ENCODE measurements at places on chromosomes 16 and 17.
A peak's percentile ranks its signal among the peaks of the same experiment; 100 is the strongest.

DNA sequence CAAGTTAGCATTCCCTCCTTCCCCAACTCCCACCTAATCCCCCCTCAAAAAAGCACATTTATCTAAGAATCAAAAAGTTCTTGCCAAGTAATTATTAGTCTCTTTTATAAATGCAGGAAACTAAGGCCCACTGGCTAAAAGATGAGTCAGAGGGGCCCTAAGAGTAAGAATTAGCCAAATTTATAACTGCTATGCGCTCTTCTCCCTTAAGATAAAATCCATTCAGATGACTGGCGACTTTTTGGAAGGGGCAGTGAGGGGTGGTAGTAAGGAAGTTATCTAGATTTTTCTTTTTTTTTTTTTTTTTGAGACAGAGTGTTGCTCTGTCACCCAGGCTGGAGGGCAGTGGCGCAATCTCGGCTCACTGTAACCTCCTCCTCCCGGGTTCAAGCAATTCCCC, 17.1 kb downstream of the ZNF652 start:
- no peak for DNase-seq

DNA sequence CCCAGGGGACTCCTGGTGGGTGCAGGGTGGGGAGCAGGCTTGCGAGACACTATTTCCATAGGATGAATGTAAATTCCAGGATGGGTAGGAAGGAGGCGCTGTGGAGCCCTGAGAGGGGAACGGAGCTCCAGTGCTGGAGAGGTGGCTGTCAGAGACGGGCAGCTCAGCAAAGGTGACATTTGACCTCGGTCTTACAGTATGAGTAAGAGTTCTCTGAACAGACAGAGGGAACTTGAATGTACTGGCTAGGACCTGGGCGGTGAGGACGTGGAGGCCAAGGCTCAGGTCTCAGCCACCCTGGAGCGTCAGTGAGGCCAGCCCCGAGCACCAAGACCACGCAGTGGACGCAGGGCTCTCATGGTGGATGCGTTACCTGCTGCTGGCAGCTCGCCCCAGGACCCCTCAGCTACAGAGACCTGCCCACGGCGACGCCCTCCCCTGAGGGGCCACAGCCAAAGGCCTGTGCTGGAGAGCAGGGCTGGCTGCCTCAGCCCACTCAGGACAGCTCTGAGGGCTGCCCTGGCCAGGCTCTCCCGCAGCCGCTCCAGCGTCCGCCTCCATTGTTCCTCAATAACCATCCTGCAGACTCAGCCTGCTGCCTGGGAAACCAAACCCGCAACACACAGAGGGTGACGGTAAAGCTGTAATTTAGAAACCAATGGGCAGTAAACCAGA, 65.9 kb upstream of the TNRC6C start:
- DNase-seq = no peak

DNA sequence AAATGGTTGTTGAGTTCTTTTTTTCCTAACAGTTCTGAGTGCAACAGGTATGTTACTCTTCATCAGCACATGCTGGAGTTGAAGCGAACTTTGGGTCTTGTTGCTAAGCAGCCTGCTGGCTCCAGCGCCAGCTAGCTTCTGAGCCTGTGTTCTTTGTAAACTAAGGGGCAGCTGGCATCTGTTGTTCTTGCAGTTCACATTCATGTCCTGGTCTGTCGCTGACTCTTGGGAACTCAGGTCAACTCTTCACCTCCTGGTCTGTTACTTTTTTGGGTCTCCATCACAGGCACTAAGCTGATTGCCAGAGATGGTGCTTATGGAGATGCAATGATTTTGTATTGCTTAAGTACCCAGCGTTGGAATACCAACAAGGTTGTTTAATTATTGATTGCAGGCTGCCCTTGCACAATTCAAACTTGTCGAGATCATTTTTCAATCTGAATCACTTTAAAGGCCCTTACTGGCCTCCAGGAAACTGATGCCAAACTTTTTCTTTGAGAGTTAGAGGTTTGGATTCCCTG, 40.9 kb downstream of the USP10 start:
- DNase-seq = no peak

- DNase-seq = no peak
Measured at GRCh38 chr16:55055262-55055661, 124.6 kb downstream of the IRX5 start.

DNA sequence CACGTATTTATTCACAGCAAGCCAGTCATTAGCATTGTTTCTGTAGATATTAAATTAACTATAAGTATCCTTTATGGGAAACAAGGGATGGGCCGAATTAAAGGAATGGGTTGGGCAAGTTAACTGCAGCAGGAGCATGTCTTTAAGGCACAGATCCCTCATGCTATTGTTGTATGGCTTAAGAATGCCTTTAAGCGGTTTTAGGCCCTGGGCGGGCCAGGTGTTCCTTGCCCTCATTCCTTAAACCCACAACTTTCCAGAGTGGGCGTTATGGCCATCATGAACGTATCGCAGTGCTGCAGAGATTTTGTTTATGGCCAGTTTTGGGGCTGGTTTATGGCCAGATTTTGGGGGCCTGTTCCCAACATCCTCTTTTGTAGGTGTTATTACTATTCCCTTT, 9.1 kb downstream of the PHKB start:
- DNase-seq = no peak

GRCh38 chr17:40071313-40072039, 8.7 kb downstream of the THRA start:
- no peak for DNase-seq

DNA sequence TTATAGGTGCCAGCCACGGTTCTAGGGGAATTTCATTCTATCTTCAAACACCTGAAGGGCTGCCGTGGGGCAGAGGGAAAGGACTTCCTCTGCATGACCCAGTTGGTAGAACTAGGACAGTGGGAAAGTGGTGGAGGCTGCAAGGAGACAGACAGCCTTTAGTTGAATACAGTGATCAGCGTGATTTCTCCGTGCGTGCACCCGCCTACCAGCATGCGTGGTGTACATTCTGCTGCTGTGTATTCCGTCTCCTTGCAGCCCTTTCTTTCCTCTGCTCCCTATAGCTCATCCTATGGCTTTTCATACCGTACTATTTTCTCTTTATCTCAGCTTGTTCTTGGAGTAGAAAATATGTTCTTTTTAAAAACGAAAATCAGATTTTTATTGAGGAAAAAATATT, 146.9 kb downstream of the MRM1 start:
- DNase-seq = no peak

- no peak for DNase-seq
Measured at GRCh38 chr16:87971933-87972332, 20.7 kb downstream of the BANP start.

- DNase-seq = no peak
Measured at GRCh38 chr17:40598301-40598618, 33.0 kb upstream of the CCR7 start.

GRCh38 chr17:29358416-29358815, 31.7 kb upstream of the TAOK1 start:
- no peak for DNase-seq

GRCh38 chr17:13635951-13636350, 34.2 kb upstream of the HS3ST3A1 start:
- DNase-seq = no peak

DNA sequence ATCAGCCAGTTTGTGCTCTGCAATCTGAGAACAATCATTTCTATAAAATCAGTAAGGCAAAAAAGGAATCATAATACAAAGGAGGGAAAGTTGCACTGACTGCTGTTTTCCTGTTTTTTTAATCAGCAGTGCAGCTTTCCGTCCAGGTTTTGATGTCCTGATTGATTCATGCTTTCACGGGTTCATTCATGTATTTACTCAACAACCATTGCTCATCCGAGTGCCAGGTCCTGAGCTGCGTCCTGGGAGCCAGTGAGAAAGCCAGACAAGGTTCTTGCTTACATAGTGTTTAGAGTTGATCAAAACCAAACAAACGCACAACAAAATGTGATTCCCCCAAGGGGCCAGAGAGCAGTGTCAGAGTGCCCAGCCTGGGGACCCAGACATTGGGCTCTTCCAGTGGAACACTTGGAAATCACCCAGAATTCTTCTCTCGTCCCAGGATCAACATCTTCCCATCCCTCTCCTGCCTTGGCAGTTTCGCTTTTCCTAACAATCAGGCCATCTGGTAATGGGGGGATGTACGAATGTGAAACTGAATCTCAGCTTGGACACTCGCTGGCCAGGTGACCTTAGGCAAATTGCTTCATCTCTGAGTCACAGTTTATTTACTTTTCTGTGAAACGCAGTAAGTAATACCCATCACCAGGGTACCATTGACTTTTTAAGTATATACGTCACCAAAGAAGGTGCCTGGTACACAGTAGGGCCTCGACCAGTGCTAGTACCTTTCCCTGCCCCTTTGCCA, 13.3 kb upstream of the C1QL1 start:
- DNase-seq = no peak

DNA sequence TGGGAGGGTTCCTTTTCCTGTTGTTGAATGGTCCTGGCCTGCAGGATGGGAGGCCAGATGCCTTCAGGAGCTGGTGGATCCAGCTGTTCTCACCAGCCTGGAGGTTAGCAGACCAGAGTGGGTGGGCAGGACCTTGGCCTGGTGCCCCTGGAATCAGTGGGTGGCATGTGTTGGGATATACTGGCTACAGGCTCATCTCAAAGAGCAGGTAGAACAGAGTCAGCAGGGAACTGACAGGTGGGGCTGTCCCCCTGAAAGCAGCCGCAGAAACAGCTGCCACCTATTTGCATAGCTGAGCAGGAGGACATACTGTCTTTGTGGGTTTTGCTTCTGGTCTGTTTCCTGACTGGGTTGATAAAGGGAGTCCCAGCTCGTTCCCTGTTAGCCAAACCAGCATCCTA, 144.1 kb downstream of the RAB11FIP4 start:
- DNase-seq = peak; percentile 22

- DNase-seq = no peak
Measured at GRCh38 chr17:28372203-28372944, 880 bp downstream of the SARM1 start.

DNA sequence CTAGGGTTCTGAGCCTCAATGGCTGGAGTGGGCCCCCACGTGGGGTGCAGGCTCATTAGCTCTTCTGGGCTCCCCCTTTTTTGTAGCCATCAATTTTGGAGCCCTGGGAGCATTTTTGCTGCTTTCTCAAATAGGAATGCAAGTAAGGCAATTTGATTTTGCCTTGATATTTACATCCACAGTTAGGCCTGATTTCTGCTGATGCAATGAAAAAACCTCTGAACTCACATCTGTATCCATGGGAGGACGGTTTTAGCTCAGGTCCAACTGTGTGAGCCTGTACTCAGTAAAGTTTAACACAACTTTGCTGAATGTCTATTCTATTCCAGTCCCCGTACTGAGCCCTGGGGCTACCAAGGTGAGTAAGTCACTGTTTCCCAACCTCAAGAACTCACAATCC, 425.0 kb downstream of the HAPSTR1 start:
- no peak for DNase-seq

- no peak for DNase-seq
Measured at GRCh38 chr17:76781056-76781982, 43.4 kb downstream of the MFSD11 start.

Measured in thymus (tissue), 14 donors.